ENCODE measurements at places on chromosomes 2 and 18. TPM values are rescaled to one million over a fixed set of nuclear protein-coding genes. Genes with fewer than 3 reads are reported as not detected.

KCNJ13 gene
- not detected for total RNA-seq

GFPT1 gene
- 137 TPM for total RNA-seq

OSBPL6 gene
- total RNA-seq, result 13.7 TPM

IMPACT gene
- total RNA-seq, result 32.3 TPM

HTR2B gene
- total RNA-seq, result not detected

ACP1 gene
- total RNA-seq, result 99.1 TPM

SNED1 gene
- total RNA-seq, result 0.48 TPM

SULT1C4 gene
- total RNA-seq, result 1.8 TPM

DYNAP gene
- not detected for total RNA-seq

LINC00305 gene
- total RNA-seq, result not detected

FOSL2 gene
- 156 TPM for total RNA-seq

- no peak for DNase-seq
Measured at GRCh38 chr2:16495509-16496208, 170.0 kb downstream of the CYRIA start.

- DNase-seq, result no peak
Measured at GRCh38 chr2:55087501-55087900, 37.2 kb upstream of the RTN4 start.

GRCh38 chr2:159960414-159960813 lies 102.0 kb downstream of the PLA2R1 start:
- peak; percentile 93 for DNase-seq

- DNase-seq, result no peak
Measured at GRCh38 chr2:62071126-62071598, 124.8 kb upstream of the B3GNT2 start.

DNA sequence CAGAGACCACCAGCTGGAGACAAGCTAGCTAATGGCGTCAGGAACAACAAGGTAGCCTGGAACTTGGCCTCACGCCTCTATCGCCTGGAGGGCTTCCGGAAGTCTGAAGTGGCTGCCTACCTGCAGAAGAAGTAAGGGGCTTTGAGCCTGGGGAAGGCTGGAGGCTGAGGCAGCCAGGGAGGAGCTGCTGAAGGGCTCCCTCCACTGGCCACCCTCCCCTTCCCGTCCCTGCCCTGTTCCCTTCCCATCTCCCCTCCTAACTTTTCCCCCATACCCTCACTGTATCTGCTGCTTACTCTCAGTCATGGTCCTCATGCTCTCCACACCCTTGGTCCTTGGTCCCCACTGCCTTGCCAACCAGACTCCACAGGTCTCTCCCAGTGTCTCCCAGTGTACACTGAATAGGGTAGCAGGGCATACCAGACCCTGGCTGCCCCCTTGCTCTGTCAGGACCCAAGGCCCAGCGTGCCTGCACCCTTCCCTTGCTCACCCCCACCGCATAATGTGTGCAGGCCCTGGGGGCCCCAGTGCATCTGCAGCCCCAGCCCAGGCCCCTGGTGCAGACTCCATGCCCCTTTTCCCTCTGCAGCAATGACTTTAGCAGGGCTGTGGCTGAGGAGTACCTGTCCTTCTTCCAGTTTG lies 18.8 kb downstream of the PSD4 start:
- no peak for DNase-seq

- no peak for DNase-seq
Measured at GRCh38 chr18:48394176-48394575, 15.0 kb downstream of the ZBTB7C start.

GRCh38 chr2:26255759-26256384 lies 11.1 kb downstream of the HADHB start:
- no peak for DNase-seq

GRCh38 chr2:30691948-30692828 lies 115.1 kb downstream of the CAPN13 start:
- no peak for DNase-seq

GRCh38 chr18:24633121-24633520 lies 172.7 kb downstream of the HRH4 start:
- peak; percentile 0 for DNase-seq

- DNase-seq, result peak; percentile 34
Measured at GRCh38 chr18:22469061-22469734, 51.5 kb upstream of the CTAGE1 start.

DNA sequence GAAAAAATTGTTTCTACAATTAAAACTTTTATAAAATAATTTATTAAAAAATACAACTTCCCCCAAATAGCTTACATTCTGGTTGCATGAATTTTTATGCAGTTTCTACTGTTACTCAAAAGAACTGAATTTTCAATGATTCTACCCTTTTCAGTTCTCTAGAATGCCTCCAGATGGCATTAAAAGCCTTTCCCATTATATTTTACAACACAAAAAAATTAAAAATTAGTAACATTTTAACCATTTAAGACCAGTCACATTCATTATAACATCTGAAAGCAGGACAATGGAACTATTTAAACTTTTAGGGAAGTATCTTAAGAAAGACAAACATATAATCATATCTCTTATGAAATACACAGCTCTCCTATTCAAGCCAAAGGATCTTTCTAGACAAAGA lies 236.0 kb upstream of the REV1 start:
- no peak for DNase-seq

DNA sequence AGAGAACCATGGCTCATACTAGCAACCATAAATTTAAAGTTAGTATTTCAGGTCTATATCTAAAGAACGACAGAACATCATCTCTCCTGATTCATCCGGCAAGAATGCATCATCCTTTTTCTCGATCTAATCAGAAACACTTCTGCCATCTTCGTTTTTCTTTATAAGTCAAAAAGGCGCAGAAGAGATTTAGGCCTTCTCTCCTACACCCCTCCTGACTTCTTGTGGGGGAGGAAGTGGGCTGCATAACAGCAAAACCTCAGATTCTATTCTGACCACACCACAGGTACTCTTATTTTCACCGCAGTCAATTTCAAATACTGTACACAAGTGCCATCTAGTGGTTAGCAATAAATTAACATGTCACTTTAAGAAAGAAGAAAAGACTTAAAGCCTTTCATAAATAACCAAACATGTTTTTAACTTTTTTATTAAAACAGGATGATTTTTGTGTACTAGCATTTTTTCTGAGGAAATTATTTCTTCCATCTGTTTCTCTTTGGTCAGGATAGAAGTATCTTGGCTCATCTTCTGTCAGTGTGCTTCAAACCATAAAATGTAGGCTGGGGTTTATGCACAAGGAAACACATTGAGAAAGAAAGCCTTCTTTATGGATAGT lies 48.4 kb upstream of the PIK3C3 start:
- DNase-seq, result peak; percentile 68

DNA sequence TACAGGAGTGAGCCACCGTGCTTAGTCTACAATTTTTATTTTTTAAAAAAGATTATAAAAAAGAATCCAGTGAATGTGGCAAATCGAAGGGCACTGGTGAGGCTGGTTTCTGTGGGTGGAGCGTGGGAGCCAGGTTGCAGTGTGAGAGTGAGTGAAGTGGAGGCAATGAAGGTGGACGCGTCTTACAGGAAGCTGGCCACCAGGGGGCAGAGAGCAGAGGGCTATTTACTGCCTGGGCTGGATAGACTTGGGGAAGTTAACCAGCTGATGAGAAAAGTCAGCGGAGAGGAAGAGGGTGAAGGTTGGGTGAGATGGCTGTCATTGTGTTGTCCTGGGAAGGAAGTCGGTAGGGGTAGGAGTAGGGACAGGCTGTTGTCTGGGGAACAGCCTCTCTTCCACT lies 6.8 kb downstream of the SCTR start:
- DNase-seq, result peak; percentile 12

DNA sequence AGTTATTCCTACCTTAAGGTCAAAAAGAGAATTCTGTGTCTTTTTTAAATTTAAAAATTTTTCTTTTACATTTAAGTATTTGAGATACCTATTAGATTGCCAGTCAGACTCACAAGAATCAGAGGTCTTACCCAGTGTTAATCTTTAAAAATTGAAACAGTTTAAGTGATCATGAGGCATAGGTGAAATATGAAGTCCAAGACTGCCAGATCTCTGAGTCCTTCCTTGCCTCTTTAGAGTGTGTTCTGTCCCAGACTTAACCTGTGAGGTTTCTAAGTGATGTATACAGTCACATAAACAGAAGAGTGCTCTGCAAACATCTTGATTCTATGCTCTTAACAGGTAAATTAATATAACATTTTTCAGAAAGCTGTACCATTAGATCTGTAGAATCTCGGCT lies 40.6 kb downstream of the ACTR3 start:
- DNase-seq, result peak; percentile 15

GRCh38 chr18:66833646-66834045 lies 229.8 kb upstream of the CDH19 start:
- no peak for DNase-seq

GRCh38 chr2:180706694-180707093 lies 273.7 kb upstream of the UBE2E3 start:
- DNase-seq, result no peak

- DNase-seq, result peak; percentile 53
Measured at GRCh38 chr2:159226059-159226461, 60.4 kb downstream of the WDSUB1 start.

DNA sequence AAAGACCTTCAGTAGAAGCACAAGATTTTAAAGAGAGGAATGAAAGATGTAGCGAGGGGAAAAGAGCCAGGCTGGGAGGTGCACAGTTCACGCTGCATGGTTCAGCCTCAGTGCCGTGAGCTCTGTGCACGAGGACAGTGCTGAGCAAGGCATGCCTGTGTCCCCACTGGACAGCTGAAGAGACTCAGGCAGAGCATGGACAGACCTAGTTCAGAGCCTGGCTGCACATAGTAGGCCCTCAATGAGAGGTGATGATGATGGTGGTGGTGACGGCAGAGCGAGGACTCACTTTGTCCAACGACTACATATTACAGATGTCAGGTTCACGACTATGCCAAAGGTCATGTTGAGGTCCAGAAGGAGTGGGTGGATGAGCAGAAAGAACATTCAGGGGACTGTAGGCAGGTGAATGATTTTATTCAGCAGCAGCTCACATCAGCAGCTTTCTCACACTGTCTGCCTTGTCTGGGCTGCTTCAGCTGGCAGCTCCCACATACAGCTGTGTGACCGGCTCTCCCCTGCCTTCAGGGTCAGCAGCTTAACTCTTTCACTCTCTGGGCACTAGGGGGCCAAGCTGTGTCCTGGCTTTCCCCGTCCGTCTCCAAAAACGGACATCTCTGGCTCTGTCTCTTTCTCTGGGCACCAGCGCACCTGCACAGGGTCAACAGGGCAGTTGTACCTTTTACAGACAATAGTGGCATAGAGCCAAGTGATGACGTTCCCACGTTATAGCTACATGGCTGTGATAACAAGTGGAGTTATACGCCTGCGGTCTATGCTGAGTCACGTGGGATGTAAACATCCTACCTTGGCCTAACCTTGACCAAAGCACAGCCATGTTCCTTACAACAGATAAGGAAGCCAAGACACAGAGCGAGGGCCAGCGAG lies 128.8 kb upstream of the MSH6 start:
- no peak for DNase-seq

GRCh38 chr2:234969306-234970098 lies 17.7 kb downstream of the SH3BP4 start:
- no peak for DNase-seq

- no peak for DNase-seq
Measured at GRCh38 chr18:44823286-44823685, 142.6 kb downstream of the SETBP1 start.

- DNase-seq, result no peak
Measured at GRCh38 chr18:3679241-3679640, 229.3 kb downstream of the TGIF1 start.

All from astrocyte (in vitro differentiated cells and primary cell).